CD4-positive, alpha-beta T cell treated with Interferon gamma for 1 hour (primary cell): ENCODE measurements at places on chromosomes 7 and 10.
A peak's percentile ranks its signal among the peaks of the same experiment; 100 is the strongest.

GRCh38 chr7:51732116-51732515 lies 415.5 kb upstream of the COBL start:
- no peak for DNase-seq

DNA sequence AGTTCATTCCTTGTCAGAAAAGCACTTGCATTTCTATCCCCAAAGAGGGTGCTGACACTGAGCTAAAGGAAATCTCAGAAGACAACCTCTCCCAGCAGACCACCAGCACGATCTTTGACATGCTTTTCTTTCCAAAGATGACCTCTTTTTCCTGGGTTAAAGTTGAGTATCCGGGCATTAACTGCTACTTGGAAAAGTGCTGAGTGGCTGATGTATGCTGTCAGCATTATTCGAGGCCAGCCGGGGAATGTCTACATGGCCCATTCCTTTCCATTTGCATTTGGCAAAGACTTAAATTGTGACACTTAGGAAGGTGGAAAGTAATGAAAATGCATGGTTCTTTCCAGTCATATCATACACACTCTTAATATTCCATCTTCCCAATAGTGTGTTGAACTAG lies 90.6 kb upstream of the SKAP2 start:
- no peak for DNase-seq

GRCh38 chr7:6242561-6242960 lies 29.9 kb downstream of the CYTH3 start:
- no peak for DNase-seq

- no peak for DNase-seq
Measured at GRCh38 chr7:20152511-20152910, 64.7 kb downstream of the MACC1 start.

DNA sequence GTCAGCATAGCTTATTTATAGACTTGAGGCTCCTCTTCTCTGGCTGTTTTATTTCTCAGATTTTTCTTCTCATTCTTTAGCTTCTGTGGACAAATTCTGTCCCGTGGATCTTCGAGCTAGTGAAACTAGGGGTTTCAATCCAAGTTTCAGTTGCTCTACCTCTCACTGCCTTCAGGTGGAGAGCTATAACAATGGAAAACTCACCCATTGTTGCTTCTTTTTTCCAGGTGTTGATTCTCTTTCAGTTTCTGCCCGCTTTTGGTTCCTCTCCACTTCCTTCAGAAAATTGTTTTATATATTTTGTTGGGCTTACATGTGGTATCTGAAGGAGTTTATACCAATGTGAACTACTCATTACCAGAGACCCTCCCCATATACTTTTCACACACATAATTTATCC lies 266.1 kb downstream of the TCF7L2 start:
- no peak for DNase-seq

DNA sequence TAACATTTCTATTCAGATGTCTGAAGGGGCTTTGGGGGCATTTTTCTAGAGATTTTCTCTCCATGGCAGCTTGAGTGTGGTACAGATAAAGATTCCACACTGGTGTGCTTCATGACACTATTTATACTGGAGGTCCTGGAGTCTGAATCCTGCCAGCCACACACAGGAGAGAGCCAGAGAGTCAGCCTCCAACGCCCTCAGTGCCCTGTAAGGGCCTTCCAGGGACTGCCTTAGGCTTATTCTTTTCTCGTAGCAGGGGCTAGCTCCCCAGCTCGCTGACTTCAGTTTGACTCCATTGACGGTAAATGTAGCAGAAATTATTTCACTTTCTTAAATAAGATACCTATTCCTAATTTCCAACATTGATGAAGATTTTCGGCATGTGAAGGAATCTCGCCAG lies 100.9 kb downstream of the VSTM2A start:
- DNase-seq, result no peak

DNA sequence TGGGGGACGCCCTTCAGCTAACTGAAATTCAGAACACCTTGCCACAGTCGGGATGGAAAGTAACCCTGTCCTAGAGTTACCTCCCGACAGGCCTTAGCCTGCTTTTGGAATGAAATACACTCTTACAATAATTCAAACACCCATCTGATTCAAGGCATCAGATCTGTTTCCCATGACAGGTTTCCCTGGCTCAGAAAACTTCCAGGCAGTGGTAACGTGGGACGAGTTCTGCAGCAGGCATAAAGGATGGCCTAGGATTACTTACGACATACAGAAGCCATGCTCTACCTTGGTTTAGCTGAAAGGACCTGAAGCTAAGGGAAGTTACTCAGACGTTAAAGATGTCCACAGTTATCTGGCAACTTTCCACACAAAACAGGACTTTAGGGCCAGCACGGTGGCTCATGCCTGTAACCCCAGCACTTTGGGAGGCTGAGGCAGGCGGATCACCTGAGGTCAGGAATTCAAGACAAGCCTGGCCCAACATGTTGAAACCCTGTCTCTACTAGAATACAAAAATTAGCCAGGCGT lies 5.0 kb downstream of the PAXIP1 start:
- DNase-seq, result no peak

DNA sequence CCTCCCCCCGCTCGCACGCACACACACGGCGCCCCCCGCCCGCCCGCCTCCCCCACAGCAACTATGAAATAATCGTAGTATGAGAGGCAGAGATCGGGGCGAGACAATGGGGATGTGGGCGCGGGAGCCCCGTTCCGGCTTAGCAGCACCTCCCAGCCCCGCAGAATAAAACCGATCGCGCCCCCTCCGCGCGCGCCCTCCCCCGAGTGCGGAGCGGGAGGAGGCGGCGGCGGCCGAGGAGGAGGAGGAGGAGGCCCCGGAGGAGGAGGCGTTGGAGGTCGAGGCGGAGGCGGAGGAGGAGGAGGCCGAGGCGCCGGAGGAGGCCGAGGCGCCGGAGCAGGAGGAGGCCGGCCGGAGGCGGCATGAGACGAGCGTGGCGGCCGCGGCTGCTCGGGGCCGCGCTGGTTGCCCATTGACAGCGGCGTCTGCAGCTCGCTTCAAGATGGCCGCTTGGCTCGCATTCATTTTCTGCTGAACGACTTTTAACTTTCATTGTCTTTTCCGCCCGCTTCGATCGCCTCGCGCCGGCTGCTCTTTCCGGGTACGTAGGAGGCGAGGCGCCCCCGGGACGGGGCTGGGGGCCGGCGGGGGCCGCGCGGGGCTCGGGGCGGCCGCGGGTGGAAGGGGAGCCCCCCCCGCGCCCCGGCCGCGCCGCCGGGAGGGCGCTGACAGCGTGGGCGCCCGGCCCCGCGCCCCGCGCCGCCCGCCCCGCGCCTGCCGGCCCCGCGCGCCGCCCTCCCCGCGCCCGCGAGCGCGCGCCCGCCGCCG lies 441 bp downstream of the BMI1 start:
- DNase-seq, result peak; percentile 58

DNA sequence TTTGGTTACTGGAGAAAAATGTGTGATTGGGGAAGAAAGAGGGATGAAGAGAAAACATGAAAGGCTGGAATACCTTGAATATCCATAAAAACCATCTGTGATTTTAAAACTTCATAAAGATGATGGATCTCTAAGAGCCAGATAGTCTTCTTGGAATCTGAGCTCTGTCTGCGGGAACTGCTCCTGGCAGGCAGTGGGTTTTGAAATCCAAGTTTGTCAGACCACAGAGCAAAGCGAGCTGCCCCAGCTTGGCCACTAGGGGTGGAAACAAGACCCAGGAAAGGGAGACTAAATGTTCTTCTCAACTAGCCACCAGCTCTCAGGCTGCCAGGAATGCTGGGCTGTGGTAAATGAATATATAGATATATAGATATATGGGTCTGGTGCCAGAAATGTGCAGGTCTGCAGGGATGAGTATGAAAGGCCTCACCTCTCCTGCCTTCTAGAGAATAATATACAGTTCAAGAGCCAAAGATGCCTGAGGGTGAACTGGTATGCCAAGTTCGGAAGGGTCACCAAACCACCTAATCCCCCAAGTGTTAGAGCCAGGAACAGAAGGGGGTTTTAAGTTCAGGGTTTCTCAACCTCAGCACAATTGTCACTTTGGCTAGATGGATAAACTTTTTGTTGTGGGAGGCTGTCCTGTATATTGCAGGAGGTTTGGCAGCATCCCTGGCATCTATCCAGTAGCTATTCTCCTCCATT lies 208.8 kb downstream of the KCNMA1 start:
- DNase-seq, result no peak

DNA sequence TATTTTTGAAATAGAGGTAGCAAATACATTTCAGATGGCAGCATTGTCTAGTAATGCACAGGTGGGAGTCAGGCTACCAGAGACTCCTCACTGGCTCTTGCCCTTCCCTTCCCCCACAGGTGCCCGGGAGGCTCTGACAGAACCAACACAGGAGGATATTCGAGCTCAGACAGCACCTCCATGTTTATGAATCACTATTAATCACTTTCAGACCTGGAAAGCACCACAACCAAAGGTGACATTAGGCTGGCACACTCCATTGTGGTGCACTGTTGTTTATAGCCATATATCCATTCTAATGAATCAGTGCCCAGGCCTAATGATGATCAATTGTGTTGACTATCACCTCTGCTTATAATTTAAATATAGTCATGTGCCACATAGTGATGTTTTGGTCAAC lies 107.8 kb upstream of the NAMPT start:
- DNase-seq, result no peak

DNA sequence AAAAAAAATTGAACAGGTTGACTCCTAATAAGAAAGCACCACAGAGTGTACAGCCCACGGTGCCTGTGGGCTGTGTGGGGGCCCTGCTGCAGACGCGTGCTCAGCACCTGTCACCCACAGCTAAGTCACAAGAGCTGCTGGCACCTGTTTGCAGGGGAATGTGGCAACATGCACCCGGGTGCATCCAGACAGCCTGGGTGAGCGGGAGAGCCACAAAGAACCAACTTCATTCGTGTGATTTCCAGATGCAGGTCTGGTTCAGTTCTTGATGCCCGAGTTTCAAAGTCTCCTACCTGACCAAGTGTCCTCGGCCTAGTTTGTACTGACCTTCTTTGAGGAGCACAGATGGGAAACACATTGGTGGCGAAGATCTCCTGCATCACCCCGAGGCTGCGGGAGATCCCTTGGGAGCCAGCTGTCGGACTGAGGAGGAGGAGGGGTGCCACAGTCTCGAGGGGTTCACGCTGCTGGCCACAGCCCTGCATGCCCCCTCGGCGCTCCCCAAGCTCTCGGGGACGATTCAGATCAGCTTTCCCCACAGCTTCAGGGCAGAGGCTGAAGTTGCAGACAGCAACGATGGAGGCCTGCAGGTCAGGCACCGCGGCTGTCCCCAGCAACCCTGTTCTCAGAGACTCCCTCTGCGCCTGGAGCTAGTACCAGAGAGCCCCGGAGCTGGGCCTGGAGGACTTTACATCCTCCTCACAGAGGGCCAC lies 35.3 kb downstream of the AMZ1 start:
- DNase-seq, result no peak

DNA sequence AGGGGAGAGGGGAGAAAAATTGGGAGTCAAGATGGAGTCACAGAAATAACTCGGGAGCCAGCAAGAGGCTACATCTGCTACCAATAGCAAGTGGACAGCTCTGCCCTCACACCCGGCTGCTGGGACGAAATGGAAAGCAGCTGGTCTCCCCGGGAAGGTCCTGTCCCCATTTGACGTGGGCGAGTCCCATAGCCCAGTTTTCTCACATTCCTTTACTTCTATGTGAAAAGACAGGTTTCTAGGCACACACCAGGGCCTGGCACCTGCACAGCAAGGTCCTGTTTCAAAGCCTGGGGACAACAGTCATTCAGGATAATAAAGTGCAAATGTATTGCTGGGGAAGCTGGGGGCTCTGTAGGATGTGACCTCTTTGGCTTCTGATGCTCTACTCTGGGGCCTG lies 162.6 kb downstream of the OAT start:
- DNase-seq, result no peak

GRCh38 chr10:29208845-29209244 lies 80.0 kb upstream of the LYZL1 start:
- no peak for DNase-seq
